NCI-H2227 treated with DMSO at 0.1 percent for 48 hours (cell line): ENCODE measurements at places on chromosomes 12 and 14.

- no peak for DNase-seq
Measured at GRCh38 chr14:90517076-90517841, 120.4 kb downstream of the CALM1 start.

GRCh38 chr14:65168840-65169239 is 66.5 kb upstream of the MAX start:
- no peak for DNase-seq

- DNase-seq, result no peak
Measured at GRCh38 chr12:130423991-130424857, 86.5 kb downstream of the PIWIL1 start.

DNA sequence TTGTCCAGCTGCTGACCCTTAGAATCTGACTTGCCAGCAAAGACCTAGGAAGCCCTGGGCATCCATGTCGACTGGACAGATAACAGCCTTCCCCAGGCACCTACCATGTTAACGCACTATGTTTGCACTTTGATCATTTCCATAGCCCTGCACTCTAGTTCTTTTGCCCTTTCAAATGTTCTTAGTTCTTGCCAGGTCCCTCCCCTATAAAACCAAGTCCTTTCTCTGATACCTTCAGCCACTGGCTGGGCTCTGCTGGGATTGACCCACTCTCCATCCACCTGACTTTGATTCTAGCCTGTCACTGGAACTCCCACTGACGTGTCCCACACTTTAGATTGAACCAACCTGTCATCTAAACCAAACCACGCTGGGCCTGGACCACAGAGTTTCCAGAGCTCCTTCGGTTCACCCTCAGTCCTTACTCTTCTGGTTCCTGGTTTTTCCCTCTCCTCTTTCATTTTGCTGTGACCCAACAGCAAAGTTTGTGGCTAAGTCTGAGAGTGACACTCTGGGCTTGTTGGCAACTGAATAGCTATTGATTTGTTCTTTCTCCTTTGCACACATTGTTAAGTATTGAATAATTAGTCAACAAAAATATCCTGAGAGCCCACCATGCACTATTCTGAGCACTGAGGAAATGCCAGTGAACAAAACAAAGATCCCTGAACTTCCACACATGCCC is 51.8 kb upstream of the STK38L start:
- DNase-seq, result no peak

- no peak for DNase-seq
Measured at GRCh38 chr14:37063467-37064240, 108.8 kb downstream of the SLC25A21 start.
